ENCODE measurements at places on chromosomes 5 and 9. TPM values are rescaled to one million over a fixed set of nuclear protein-coding genes. Genes with fewer than 3 reads are reported as not detected.

Gene PCDHB3
- total RNA-seq = not detected

Gene TTC16
- total RNA-seq = 4.3 TPM

Gene CAMK4
- total RNA-seq = 131 TPM

Gene KCNT1
- not detected for total RNA-seq

Gene ZBTB5
- 11.5 TPM for total RNA-seq

Gene ECM2
- not detected for total RNA-seq

Gene CD14
- total RNA-seq = 0.77 TPM

Gene PGM5
- total RNA-seq = not detected

Gene PRLR
- not detected for total RNA-seq

Gene BTNL9
- not detected for total RNA-seq

Gene FOXI1
- total RNA-seq = not detected

Gene C9
- not detected for total RNA-seq

Gene TRMT10B
- total RNA-seq = 15.4 TPM

Gene CTNND2
- total RNA-seq = not detected

All from activated naive CD4-positive, alpha-beta T cell treated with anti-CD3 and anti-CD28 coated beads, Interleukin-2, amount 10 ng/mL, durations not matched to agents 5 hours and 36 hours (primary cell).